Astrocyte of the cerebellum (primary cell): ENCODE measurements at places on chromosomes 13 and 19.

DNA sequence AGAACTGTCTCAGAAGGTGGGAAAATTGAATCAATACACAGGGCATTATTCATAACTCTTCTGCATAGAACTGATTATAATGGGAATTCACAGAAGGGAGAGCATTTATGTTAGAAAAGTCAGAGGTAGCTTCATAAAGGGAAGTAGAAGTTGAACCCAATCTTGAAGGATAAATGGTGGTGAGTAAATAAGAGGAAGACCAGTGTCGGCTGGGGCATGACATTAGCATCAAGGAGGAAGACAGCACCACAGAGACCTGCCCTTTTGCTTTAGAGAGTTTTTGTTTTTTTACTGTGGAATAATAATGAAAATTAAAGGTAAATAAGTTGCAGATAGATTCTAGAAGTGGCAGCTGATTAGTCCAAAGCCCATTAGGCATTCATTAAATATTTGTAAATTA lies 21.9 kb downstream of the CDC16 start:
- DNase-seq = no peak

GRCh38 chr13:48585456-48585840 lies 52.6 kb upstream of the RCBTB2 start:
- peak; percentile 79 for DNase-seq

GRCh38 chr19:18672606-18673337 lies 10.7 kb upstream of the CRTC1 start:
- peak; percentile 29 for DNase-seq

GRCh38 chr13:30363725-30364124 lies 56.4 kb upstream of the KATNAL1 start:
- no peak for DNase-seq

- DNase-seq = no peak
Measured at GRCh38 chr19:1252221-1252820, 3.9 kb downstream of the MIDN start.

GRCh38 chr13:31930901-31931522 lies 100.6 kb upstream of the FRY start:
- DNase-seq = no peak

DNA sequence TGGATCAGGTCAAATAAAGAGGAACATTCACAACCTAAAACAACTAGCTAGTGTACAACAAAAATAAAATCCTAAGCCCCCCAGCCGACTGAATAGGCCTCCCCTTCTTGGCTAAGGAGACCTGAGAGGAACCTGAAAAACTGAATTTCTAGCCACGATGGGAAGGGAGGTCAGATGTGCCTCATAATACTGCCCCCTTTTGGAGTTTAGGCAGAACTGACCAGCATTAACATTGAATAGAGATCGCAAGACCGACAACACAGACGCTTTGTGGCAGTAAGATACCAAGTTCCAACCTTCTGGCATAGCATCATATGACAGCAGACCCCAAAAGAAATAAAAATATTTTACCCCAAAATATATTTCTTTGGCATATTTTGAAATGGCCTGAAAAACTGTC lies 15.9 kb downstream of the CBY2 start:
- DNase-seq = no peak

GRCh38 chr13:106514928-106515634 lies 20.4 kb downstream of the EFNB2 start:
- DNase-seq = no peak

DNA sequence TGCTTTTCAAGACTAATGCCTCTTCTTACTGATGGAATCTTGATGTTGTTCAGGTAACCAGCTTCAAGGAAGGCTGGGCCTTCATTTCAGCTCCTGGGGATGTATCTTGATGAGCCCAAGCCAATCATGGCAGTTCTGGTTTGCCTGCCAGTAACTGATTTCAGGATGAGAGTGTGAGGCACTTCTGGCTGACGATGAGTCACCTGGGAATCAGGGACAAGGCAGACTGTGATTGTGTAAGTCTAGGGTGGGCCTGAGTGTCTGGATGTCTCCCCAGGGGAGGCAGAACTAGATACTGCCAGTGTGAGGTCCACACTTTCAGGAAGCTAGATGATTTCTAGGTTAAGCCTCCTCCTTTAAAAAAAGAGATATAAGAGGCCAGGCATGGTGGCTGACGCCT lies 77.3 kb upstream of the KL start:
- DNase-seq = no peak

DNA sequence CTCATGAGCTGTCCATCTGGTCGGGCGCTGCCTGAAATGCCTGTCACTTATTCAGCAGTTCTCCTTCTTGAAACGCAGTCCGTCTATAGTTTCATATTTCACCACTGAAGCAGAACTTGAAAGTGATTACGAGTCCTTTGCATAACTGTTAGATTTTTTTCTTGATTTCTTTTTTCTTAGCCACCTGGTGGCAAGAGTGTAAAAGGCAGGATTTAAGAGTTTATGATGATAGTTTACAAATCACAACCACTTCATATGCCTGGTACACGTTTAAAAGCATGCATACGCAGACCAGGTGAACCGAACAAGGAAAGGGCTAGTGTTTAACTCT lies 45.8 kb downstream of the GGACT start:
- peak; percentile 45 for DNase-seq

DNA sequence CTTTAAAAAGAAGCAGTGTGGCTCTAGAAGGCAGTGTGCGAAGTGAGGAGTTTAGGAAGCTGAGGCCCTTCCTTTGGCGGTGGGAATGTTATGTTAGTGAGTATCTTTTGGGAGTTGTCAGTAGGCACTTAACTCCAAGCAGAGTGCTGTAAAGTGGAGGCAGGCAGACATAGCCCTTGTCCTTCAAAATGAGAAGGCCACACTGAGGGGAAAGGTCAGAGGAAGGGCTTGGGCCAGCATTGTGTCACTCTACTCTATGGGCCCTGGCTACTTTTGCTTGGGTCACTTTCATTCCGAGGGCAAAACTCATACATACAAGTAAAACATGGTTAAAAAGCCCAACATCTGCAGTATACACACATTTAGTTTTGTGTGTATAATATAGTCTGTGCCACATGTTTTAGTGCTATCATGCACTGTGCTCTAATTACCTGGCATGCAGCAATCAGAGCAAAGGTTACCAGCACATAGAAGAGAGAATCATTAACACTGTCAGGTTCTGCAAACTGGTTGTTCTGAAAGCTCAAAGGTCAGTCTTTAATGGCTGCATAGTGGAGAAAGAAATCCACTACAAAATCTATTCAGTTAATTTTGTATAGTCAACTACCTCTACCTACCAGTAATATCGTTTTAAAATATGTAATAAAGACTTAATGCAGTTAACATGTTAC lies 64.4 kb downstream of the WASF3 start:
- no peak for DNase-seq

- DNase-seq = peak; percentile 96
Measured at GRCh38 chr13:44306371-44307192, 67.0 kb upstream of the SERP2 start.

DNA sequence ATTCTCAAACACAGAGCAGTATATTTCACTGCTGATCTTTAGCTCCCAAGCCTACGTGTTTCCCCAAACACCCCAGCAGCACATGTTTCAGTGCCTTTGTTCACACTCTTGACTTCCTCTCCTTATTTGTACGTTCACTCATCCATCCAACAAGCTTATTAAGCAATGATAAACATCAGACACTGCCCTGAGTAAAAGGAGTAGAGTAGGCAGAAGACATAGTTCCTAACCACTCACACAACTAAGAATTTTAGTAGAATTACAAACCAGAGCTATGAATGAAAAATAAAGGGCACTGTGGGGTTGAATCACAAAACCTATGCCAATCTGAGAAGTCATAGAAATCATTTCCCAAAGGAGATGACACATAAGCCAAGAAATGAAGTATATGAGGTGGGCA lies 213.5 kb downstream of the DIAPH3 start:
- no peak for DNase-seq

DNA sequence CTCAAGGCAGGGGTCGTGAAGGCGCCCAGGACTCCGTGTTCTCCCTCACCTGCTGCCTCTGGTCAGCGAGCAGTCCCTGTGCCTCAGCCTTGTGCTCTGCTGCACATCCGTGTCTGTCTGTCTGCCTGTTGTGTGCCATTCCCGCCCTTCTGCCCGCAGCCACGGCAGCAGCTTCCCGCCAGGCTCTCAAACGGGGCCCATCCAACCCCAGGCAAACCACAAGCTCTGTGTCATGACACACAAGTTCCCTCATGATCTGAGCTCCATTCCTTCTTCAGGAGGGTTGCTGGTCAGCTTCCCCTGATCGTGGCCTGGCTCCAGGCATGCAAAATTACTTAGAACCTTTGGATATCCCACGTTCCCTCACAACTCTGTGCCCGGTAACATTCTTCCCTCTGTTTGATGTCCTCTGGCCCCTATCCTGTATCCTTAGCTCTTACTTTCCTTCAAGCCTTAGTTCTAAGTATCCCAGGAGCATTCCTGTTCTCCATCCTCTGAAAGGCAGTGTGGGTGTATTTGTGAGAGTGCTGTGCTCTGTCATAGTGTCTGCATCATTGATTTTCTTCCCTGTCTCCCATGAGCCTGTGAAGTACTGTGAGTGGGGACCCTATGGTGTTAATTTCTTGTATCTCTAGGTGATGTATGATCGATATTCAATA lies 3.2 kb downstream of the GPR183 start:
- DNase-seq = no peak

DNA sequence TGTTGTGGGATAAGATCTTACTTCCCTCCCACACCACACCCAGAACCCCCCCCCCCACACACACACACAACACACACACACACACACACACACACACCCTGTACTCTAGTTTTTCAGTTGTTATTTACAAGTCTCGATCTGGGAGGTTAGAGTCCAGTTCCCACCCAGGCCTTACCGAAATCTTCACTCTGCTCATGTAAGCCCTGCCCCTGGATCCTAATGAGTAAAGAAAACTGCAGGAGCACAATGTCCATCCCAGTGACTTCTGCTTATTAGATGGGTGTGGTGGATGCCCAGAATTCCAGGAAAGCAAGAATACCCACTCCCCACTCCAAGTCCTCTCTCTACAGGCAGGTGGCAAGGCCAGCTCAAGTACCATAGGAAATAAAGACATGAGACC lies 23.0 kb downstream of the STARD13 start:
- no peak for DNase-seq

DNA sequence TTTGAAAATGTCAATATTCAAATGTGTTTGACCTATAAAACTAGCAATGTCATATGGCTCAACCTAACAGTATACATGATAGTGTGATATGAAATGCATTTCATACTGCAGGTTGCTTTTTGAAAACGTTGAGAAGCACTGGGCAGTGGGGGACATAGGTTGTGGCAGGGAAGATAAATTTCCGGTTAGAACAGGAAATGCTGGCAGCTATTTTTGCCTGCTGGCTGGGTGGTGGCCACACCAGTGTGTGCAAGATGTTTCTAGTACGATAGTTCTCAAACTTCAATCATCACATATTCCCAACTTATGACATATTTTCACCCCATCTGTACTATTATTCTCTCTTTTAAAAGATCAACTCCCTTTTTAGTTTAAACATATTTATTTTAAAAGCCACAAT lies 17.2 kb downstream of the FXYD5 start:
- no peak for DNase-seq

DNA sequence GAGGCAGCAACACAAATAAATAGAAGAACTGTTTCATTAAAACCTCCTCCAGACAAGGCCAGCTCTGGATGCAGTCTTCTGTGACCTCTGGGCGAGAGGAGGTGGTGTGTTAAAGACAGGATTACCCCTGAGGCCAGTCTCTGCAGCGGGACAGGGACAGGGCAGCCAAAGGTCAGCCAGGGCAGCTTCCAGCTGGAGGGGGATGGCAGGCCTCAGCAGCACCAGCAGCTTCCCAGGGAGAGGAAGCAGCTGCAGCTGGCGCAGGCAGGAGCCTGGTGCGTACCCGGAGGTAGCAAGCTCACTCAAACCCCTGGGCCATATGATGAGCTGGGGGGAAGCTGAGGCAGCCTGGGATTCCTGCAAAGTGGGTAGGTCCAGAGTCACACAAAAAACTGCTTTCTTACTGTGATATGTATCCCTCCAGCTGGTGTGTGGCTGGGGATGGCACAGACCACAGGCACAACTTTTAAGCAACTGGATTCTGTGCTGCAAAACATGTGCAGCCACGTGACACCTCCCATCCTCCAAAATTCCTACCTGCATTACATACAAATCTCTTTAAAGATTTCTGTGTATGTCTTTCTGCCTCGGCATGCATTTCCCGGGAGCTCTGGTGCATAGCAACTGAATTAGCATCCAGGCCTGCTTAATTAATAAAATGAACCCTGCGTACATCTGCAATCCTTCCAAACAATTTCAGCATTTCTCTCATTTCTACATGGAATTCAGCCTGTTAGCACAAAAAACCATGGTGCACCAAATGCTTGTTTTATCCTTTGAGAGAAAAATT lies 238.3 kb upstream of the MAB21L1 start:
- DNase-seq = no peak

DNA sequence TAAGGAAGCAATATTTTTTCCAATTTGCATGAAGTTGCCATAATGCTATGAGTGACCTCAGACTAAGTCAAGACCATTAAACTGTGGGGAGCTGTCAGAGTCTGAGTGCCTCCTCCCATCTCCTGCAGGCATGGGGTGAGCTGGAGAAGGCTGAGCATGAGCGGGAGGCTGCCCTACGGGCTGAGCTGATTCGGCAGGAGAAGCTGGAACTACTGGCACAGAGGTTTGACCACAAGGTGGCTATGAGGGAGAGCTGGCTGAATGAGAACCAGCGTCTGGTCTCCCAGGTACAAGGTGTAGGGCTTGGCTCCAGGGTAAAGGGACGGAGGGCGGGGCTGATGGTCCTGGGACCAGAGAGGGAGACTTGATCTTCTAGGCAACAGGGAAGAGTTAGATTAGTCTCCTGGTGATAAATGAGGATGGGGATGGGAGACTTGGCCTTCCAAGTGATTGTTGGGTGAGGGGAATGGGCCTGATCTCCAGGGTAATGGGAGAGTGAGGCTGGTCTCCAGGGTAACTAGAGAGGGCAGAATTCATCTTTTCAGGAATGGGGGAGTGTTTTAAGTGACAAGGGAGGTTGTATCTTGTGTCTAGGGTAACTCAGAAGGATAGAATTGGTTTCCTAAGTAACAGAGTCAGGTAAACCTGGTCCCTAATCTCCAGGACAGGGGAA lies 36.0 kb downstream of the SPTBN4 start:
- no peak for DNase-seq

DNA sequence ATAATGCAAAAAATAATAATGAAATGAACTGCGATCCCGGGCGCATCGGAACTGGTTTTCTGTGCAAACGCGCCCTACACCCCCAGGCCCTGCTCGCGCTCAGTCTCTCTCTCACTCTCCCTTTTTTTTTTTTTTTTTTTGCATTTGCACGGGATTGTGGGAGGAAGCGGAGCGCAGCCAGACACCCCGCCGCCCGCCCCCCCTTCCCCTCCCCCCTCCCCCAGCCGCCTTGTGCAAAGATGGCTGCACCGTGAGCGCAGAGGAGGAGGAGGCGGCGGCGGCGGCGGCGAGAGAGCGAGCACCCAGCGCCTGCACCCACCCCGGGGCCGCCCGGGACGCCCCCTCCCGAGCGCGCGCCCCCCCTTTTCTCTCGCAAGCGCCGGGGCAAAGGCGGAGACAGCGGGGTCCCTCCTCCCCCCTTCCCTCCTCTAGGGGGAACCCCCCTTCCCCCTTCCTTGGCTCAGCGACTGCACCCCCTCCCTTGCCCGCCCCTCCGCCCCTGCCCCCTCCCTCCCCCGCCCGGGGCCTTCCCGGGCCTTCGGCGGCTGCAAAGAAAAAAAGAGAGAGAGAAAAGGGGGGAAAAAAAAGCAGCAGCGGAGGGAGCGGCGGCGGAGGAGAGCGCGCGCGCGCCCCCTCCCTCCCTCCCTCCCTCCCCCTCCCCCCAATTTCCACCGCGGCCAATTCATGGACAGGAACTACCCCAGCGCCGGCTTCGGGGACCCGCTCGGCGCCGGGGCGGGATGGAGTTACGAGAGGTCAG lies at the start of gene PRR12:
Gene PRR12 (plus strand): TSS at position 212 of the 760 bp plus-strand sequence. CDS start 473 bp downstream, at position 685.
- peak; percentile 36 for DNase-seq

- no peak for DNase-seq
Measured at GRCh38 chr19:38224014-38224862, at the start of gene DPF1. DPF1 (minus strand) TSS chr19:38224222; CDS start chr19:38224142, 80 bp downstream.

GRCh38 chr19:51676566-51677083 lies 16.5 kb upstream of the SPACA6 start:
- no peak for DNase-seq
